Vagina (tissue), 2 donors: ENCODE measurements at places on chromosomes 16 and 17.

GRCh38 chr17:50256826-50257618 lies 17.2 kb upstream of the TMEM92 start:
- no peak for DNase-seq

- no peak for DNase-seq
Observed at GRCh38 chr16:53898993-53899392, 195.0 kb downstream of the FTO start.

DNA sequence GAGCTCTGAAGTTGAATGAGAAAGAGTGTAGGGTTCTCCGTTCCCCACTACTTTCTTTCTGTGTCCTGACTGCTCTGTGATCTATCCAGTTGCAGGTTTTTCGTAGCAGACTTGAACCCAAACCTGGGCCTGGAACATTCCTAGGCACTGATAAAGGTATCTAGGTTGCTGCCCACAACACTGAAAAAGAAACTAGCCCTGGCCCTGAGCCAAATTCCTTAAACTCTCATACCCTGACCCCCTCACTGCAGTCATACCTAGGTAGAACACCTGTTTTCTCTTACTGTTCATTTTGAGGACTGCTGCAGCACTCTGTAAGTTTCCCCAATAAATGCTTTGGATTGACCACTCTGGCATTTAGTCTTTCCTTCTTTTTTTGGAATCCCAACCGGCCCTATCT lies 5.4 kb downstream of the HYDIN start:
- no peak for DNase-seq

- no peak for DNase-seq
Observed at GRCh38 chr16:68306633-68307032, 4.1 kb downstream of the SLC7A6OS start.

- no peak for DNase-seq
Observed at GRCh38 chr17:55664287-55664686, 58.4 kb downstream of the TMEM100 start.

DNA sequence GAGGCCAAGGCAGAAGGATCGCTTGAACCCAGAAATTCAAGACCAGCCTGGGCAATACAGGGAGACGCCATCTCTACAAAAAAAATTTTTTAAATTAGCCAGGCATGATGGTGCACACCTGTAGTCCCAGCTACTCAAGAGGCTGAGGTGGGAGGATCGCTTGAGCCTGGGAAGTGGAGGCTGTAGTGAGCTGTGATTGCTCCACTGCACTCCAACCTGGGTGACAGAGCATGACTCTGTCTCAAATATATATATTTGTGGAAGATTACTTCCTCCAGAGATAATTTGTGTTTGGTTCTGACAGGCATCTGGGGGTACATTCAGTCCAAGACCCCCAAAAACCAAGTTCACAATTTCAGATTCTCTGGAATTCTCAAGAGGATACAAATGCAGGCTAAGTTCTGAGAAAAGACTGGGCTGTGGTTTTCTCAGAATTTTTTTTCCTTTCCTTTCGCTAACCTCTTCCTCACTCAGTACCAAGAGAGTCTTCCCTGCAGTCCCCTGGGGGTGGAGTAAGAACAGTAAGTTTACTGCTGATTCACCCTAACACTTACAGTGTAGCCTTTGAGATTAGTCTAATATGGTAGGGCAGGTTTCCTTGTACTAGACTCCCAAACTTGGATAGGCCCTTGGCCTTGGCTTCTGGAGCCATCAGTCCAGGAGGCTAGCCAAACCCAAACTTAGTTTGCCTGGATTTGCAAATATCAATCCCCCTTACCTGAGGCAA lies 15.1 kb downstream of the GSDMB start:
- no peak for DNase-seq

- no peak for DNase-seq
Observed at GRCh38 chr16:1351582-1352362, at the start of the genes GNPTG and TSR3. Gene GNPTG, plus strand, starts transcription at chr16:1351931. Its CDS starts 35 bp downstream, at chr16:1351966. Gene TSR3, minus strand, starts transcription at chr16:1351878. Its CDS starts 74 bp downstream, at chr16:1351804.

DNA sequence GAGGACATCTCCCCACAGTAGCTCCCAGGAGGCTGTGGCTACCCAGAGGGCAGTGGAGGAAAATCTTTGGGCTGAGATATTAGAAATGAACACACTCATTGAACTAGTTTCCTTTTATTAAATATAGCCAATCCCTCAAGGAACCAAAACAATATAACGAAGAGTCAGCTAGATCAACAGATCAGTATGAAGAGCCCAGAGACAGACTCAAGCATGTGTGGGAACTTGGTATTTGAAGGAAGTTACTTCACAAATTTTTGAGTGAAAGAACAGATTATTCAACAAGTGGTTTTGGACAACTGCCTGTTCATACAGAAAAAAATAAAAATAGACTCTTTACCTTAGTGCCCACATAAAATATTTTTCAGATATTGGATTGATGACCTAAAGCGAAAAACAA lies 183.6 kb upstream of the PMFBP1 start:
- DNase-seq, result no peak

DNA sequence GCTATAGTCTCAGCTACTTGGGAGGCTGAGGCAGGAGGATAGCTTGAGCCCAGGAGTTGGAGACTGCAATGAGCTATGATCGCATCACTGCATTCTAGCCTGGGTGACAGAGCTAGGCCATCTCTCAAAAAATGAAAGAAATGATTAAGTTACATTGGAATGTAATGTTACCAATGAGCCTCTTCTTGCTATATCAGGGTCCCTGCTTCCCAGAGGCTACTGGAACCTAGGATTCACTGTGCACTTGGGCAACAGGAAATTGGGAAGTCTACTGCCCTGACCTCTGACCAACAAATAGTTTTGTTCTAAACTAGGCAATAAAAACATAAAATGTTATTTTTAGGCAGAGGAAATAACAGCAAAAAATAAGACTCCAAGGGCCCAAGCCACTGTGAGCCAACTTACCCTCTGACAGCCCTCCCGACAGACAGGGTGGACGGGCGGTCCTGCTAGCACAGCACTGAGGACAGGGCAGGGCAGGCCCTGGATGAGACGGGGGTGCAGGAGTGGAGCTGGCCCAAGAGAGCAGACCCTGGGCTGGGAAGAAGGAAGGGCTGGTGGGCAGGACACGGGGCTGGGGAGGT lies 27.5 kb downstream of the NSMCE1 start:
- peak; percentile 72 for DNase-seq

DNA sequence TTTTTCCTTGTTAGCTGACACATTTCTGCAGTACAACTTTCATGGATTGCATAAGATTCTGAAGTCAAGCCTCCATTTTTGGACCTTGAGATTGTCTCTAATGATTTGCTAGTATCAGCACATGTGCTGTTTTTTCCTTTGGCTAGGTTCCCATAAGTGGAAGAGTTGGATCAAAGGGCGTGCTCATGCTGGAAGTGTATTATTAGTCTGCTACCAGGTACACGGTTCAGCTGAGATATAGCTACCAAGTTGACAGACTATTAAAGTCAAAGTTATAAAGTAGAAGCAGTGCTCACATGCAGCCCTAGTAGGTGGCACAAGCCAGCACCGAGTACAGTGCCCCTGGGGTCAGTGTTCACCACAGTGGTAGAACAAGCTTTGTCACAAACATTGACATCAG lies 3.2 kb downstream of the FAHD1 start:
- DNase-seq, result no peak

GRCh38 chr16:83402967-83403366 lies 404.8 kb upstream of the HSBP1 start:
- no peak for DNase-seq

- no peak for DNase-seq
Observed at GRCh38 chr17:47905221-47905733, 9.2 kb downstream of the SP2 start.

DNA sequence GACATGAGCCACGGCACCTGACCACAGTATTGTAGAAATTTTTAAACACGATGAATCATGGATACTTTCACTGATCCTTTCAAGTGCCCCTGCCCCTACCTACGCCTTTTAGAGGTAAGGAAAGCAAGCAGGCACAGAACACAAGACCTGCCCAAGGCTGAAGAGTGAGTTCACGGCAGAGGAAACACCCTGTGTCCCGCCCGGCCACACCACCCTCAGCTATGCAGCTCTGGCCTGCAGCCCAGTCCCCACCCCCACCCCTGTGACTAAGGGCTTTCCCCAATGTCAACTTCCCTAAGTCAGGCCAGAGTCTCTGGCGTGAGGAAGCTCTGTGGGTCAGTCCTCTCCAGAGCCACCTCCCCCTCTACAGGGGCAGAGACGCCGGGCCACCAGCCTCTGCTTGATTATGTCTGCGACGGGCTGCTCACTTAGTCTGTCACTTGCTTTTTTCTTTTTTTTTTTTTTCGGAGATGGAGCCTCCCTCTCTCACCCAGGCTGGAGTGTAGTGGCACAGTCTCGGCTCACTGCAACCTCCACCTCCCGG lies 8.4 kb downstream of the SLC16A5 start:
- no peak for DNase-seq

DNA sequence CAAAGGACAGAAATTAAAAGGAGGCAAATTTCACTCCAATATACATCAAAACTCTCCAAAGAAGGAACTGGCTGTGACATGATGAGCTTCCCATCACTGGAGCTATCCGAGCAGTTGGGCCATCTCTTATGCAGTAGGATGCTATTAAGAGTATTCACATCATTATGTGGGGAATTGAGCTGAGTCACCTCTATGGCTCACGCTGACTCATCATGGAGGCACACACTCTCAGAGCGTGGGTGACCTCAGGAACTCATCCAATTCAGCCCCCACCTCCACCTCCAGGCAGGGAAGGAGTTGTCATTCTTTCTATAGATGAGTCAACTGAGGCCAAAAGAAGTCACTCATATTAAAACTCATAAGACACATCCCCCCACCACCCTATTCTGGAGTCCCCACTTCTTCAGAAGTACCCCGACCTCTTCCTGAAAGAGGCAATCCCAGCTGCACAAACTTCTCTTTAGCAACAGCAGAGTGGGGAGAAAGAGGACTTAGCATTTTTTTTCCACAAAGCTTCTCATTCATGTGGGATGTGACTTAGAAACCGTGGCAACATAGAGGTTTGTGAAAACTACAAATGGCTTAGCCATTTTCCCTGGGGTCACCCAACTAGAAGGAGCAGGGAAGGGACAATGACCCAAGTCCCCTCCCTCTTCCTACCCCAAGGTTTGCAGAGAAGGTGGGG lies 32.5 kb downstream of the ABCC12 start:
- DNase-seq, result no peak

DNA sequence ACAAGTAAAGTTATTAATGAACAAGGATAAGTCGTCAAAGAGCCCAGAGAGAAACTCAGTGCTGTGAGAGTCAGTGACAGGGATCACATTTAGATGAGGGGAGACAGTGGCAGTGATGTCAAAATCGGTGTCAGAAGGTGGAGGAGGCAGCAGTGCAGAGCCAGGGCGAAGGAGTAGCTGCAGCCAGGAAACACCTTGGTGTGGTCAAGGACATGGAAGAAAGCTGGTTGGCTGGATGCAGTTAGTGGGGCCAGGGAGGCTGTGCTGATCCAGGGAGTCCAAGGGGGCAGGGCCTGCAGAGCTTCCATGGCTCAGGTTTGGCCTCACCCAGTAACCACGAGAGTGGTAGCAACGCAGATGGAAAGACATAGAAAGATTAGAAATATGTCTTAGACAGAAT lies 50.7 kb upstream of the ADORA2B start:
- no peak for DNase-seq

DNA sequence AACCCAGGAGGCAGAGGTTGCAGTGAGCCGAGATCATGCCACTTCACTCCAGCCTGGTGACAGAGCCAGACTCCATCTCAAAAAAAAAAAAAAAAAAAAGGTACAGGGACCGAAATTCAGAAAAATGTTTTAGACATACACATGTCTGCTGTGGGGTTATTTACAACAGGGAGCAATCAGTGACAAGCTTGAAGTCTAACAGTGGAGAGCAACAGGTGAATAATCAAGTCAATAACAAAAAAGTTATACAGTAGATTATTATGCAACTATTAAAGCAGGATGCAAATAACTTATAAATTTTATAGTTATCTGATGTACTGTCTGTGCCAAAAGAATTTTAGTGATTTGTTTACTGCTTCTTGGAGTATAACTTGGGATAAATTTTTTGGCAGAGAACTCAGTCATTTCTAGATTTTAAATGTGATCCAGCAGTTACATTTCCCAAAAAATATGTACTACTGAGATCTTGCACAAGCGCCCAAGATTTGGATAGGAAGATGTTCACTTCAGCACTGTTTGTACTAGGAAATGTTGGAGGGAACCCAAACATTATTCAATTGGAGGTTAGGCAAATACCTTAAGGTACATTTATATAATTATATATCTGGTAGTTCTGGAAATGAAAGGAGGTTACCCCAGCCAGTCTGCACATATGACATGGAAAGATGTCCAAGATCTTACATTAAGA lies 34.1 kb downstream of the EEF2K start:
- no peak for DNase-seq

DNA sequence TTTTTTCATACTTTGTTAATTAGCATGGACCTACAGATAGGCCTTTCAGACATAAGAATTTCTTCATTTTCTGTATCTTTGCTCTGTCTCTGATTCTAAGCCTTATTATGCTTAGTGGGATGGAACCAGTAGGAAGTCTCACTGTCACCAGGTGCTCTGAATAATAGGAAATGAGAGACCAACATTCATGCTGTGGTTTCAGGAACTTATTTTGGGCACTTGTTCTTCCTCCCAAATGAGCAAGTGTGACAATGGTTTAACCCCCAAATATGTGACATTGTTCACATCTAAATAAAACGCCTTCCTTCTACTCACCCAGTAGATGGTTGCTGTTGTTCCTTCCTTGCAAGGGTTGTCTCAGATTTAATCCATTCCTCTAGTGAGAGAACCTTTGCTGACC lies 100.2 kb downstream of the SYCE1L start:
- DNase-seq, result no peak

DNA sequence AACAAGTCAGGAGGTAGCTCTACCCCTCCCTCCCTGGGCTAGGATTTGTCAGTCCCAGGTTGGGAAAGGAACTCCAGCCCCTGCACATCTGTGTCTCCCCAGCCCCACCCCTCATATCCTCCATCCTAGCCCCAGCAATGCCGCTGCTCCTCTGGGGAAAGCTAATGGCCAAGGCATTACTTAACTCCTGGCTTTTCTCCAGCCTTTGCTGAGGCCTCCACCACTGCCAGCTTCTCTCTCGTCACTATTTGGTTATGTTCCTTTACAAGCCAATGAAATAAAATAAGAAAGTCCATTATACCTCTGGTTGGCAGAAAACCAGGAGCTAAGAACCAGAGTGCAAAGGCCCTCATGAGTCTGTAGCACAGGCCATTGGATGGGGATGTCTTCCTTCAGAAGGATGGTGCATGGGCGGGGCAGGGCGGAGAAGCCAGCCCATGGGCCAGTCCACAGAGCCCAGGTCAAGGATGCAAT lies 171.0 kb downstream of the CCDC182 start:
- DNase-seq, result no peak

DNA sequence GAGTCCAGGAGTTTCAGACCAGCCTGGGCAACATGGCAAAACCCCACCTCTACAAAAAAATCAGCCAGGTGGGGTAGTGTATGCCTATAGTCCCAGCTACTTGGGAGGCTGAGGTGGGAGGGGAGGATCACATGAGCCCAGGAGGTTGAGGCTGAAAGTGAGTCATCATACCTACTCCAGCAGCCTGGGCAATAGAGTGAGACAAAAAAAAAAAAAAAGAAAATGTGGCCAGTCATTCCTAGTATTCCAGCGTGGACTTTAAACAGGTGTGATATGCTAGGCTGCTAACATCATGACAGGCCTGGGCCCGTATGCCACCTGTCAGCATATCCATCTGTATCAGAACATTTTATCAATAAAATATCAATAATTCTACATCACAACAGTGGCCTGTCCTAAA lies 143.3 kb downstream of the AATF start:
- no peak for DNase-seq
